ENCODE measurements at places on chromosomes 16 and 17.

DNA sequence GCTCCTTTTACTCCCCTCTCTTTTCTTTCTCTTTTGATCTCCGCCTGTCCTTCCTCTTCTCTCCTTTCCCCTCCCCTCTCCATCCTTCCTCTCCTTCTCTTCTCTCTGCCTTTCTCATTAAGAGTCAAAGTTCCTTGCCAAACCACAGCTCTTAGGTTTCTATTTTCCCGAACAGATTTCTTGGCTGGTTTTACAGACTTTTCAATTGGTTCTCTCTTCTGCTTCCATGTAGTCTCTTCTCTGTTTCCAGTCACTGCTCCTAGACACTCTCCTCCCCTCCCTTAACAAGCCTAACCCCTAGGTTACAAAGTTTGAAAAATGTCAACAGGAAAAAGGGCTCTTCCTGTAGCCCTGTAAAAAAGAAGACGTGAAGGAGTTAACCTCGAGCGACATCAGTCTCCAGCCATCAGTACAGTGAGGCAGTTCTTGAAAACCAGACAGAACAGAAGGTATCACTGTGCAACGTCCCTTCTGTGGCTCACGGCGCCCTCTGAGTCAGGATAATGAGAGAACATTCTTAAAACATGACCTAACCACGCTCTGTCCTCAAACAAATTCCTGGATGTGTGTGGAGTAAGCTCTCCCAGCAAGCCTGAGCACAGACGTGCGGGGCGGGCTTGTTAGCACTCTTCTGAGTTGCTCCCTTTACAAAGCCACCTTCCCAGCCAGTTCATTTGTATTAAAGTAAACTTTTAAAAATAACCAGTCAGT, 11.6 kb upstream of the MARCHF10 start:
- peak; percentile 99 for DNase-seq

DNA sequence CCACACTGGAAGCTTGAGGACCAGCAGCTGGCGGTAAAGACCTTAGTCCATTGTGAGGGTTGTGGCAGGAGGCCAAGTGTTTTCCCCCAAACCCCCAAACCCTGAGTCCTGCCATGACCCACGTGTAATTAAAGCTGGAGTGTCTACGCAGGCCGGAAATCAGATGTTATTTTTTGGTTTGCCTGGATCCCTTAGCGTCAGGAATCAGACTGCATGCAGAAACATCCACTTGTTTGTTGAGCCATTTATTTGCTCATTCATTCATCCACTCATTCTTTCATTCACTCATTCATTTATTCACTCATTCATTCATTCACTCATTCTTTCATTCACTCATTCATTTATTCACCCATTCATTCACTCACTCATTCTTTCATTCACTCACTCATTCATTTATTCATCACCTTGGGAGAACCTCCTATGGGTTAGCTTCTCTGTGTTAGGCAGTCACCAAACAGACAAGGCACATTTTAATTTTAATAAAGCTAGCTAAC, 313.1 kb downstream of the MAF start:
- no peak for DNase-seq

- peak; percentile 43 for DNase-seq
Measured at GRCh38 chr16:11914210-11915113, 1.3 kb downstream of the GSPT1 start.

DNA sequence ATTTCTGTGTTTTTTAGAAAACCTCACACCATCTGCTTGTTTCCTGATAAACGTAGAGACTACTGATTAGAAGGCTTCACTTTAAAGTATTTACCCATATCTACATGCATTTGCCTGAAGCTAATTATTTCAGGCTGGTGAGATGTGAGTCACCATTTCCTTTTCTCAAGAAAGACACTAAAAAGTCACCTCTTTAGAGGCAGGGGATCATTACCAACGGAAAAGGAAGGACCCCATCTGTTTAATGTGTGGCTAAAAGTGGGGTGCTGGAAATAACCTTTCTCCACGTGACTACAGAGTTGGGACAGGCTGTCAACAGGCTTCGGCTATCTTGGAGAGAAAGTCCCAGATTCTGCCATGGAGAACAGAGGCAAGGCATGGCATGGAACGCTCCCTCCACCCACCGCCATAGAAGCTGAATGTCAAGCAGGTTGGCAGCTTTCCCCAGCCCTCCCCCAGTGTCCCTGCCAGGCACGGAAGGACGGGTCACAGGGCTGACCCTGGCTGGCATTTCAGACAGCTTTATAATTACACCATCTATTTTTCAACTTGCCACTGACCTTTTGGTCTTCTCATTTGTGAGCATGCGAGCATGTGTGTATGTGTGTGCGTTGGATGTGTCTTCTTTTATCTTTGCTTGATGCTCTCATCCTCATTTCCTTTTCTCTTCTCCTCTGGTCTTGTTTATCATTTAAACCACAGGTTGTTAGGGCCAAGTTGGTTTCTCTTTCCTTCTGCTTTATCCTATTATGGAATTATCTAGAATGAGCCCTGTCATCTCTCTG, 157.0 kb downstream of the CPPED1 start:
- DNase-seq = no peak

GRCh38 chr17:40417609-40418427, at the start of gene TOP2A:
Gene TOP2A, minus strand, starts transcription at chr17:40417896. Its CDS starts 105 bp downstream, at chr17:40417791.
- DNase-seq = peak; percentile 100

DNA sequence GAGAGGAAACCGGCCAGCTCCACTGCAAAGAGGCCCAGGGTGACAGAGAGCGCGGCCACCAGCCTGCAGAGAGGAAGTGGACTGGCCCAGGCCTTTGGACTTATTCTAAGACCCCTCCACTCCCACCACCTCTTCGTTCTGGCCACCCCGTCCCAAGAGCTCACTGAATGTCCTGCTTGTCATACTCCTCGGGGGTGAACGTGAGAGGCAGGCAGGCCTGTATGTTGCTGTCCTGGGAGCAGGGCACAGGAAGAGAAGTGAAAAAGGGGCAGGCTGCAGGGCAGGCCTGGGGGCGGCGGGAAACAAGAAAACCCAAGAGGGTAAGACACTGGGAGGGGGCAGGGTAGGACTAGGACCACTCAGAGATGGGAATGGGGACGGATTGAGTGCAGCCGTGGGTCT, 384 bp downstream of the TMEM107 start:
- DNase-seq = no peak

GRCh38 chr17:79676796-79677195, 53.9 kb upstream of the ENPP7 start:
- no peak for DNase-seq

DNA sequence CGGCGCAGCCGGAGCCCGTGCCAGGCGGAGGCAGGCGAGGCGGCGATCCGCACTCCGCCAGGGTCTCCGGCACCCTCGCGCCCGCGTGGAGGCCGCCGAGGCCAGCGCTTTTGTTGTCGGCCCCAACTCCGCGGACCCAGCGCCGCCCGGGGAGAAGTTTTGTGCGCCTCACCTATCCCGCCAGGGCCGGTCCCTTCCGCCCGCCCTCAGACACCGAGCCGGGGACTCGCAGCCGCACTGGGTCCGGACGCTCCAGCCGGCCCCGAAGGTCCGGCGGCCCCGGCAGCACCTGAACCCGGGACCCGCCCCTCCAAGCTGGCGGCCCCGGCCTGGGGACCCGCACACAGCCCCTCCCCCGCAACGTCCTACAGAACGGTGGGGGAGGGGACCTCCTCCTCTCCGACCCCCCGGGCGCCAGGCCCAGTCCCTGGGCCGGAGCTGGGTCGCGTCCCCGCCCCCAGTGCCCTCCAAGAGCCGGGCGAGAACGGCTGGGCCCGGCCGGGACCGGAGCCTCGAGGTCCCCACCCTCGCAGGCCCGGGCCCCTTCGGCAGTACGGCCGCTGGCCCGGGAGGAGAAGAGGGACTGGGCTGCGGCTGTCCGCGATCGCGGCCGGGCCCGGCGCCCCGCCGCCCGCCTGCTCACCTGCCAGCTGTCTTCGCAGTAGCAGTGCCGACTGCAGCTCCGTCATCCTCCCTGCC, 698 bp downstream of the UBE2G1 start:
- peak; percentile 16 for DNase-seq

- peak; percentile 77 for DNase-seq
Measured at GRCh38 chr17:43021741-43022512, at the start of gene VAT1. Gene VAT1, minus strand, starts transcription at chr17:43022385. Its CDS starts 63 bp downstream, at chr17:43022322.

GRCh38 chr17:58706351-58707140, 14.1 kb downstream of the RAD51C start:
- no peak for DNase-seq

DNA sequence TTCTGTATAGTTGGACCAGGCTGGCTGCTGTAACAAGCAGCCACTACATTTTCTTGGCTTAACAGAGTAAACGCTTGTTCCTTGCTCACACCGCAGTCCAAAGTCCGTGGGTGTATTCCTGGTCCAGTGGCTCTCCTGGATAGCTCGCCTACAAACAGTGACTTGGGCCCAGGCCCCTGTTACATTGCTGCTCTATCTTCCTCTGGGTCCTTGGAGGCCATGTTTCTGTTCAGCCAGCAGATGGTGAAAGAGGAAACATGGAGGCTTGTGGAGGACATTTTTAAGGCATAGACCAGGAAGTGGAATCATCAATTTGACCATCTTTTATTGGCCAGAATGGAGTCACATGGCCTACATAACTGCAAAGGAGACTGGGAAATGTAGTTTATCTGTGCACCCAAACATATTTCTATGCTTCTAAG, 55.1 kb downstream of the ATP2C2 start:
- DNase-seq = peak; percentile 22

- no peak for DNase-seq
Measured at GRCh38 chr16:86524029-86524428, 13.7 kb downstream of the FOXF1 start.

GRCh38 chr17:31744511-31744951, 114.5 kb downstream of the COPRS start:
- DNase-seq = no peak

- DNase-seq = no peak
Measured at GRCh38 chr17:13587487-13588338, 14.0 kb downstream of the HS3ST3A1 start.

DNA sequence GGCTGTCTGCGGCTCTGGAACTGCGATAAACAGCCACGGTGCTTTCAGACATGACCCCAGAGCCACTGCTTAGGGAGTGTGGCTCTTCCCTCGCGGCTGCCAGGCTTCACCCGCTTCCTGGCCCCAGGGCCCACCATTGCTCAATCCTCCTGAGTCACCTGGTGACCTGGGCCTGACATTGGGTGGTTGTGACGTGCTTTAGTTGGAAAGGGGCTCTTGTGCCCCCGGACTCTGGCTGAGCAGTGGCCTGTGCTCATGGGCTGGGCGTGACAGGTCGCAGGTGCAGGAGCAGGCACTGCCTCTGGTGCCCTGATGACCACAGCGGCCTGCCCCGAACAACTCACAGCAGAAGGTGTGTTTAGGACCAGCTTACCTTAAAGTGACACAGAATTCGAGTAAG, 8.6 kb upstream of the NUDT16L1 start:
- no peak for DNase-seq

GRCh38 chr16:83666449-83666848, 141.3 kb upstream of the HSBP1 start:
- DNase-seq = no peak

DNA sequence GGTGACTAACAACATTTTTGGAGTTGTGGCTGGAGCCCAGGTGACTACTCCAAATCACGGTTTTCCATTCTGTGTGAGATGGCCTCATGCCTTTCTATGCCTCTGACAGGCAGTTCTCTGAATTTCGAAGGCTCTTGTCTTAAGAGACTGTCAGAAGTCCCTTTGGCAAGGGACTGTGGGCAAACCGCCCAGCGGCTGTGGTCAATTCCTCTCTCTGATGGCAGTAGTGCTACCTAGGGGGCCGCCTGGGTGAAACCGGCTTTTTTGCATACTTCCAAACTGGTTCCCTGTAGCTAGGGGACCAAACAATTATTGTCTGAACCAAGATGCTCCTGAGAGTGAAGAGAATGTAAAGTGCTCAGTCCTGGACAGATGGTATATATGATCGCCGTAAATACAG, 86.3 kb downstream of the SDR42E1 start:
- DNase-seq = no peak

- no peak for DNase-seq
Measured at GRCh38 chr16:57395026-57395425, 9.5 kb upstream of the CCL17 start.

GRCh38 chr17:30541802-30542201, 64.6 kb downstream of the GOSR1 start:
- no peak for DNase-seq

DNA sequence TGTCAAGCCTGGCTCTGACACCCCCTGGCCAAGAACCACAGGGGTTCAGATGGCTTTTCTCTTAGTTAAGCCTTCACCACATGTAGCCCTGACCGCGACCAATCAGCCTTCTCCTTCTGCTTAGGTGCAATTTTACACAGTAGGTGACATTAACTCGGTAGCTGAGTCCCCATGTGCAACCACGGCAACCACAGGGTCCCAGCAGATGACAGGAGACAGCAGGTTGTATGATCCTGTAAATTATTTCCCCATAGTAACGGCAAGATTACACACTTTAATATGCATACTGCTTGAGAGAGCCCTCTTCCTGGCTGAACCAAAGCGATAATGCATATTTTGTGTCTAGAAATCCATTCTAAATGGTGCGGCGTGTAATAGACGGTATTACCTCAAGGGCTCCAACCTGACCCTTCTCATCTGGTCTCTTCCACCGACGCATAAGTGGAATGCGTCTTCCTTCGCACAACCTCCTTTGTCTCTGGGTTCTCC, 458.7 kb upstream of the ZFHX3 start:
- DNase-seq = no peak

- DNase-seq = no peak
Measured at GRCh38 chr16:29876594-29877249, 13.7 kb upstream of the CDIPT start.

GRCh38 chr17:59333836-59334235, 2.4 kb downstream of the YPEL2 start:
- no peak for DNase-seq

- no peak for DNase-seq
Measured at GRCh38 chr17:45270828-45271418, 9.0 kb upstream of the SPATA32 start.

- DNase-seq = peak; percentile 38
Measured at GRCh38 chr17:50966163-50966666, 100.1 kb upstream of the TOB1 start.

- DNase-seq = peak; percentile 29
Measured at GRCh38 chr17:58391302-58391984, 25.9 kb downstream of the RNF43 start.

DNA sequence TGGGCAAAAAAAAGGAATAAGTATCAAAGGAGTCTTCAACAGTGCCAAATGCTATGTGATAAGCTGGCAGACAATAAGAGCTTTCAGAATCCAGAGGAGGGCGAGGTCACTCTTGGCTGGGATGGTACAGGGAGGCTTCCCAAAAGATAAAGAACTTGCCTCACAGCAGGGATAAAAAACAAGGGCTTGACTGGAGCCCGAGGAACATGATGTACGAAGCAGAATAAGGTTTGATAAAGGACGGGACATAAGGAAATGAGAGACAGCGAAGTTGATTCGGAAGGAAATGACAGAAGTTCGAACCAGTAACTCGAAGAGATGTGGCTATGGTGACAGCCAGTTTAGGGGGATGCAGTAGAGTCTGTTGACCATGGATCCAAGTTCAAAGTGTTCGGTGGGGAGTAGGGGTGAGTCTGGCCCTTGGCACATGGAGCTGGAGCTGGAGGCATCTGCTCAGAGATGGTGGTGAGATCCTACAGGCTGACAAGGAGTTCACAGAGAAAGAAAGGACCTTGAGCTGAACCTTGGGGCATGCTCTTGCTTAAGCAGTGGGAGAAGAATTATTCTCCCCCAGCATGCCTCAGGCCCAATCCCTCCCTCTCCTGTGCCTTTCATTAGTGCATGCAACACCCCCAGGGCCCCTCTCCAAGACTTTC, 137.6 kb upstream of the RCVRN start:
- DNase-seq = no peak

GRCh38 chr16:48299471-48299870, 52.1 kb upstream of the ABCC11 start:
- DNase-seq = no peak
